Breast epithelium (tissue), 4 donors: ENCODE measurements at places on chromosomes 13 and 19.
A peak's percentile ranks its signal among the peaks of the same experiment; 100 is the strongest.

DNA sequence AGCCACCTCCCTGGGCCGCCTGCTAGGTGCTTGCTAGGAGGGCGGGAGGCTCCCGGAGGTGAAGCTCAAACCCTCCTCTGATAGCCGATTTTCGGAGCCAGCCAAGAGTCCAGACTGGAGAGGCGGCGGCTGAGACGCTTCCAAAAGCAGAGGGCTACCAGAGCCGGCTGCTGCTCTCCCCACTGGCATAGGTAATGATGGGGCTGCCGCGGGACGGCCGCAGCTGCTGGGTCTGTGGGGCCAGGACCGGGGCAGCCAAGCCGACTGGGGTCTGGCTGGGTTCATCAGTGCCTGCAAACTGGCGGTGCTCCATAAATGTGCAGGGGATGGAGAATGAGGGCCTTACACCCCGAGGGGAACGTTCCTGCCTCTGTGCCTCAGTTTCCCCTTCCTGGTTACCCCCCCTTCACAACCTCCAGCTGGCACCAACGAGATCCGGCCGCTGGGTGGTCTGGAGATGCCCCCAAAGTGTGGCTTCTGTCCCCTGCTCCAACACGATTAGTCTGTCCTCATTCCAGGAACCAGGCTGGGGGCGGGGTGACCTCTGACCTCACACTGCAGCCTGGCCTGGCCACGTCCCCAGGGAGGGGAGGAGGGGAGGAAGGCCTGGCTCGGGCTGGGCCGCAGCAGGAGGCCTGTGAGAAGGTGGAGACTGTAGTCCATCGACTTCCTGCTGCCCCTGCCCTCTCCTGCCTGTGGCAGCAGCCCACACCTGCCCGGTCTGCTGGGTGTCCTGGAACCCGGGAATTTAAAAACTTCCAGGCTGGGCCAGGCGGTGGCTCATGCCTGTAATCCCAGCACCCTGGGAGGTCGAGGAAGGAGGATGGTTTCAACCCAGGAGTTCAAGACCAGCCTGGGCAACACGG lies 3.8 kb upstream of the WDR18 start:
- no peaks in the 10 kb centered on the region for H3K36me3 ChIP-seq
- no peaks in the 10 kb centered on the region for H3K27me3 ChIP-seq
- no peak overlapping the region for H3K4me3 ChIP-seq
- H3K27ac ChIP-seq = no peak overlapping the region

- no peak for DNase-seq
- no peaks in the 10 kb centered on the region for H3K4me1 ChIP-seq
- H3K4me3 ChIP-seq = no peak overlapping the region
- no peaks in the 10 kb centered on the region for H3K36me3 ChIP-seq
Measured at GRCh38 chr13:80975903-80976302, 635.0 kb upstream of the SPRY2 start.

DNA sequence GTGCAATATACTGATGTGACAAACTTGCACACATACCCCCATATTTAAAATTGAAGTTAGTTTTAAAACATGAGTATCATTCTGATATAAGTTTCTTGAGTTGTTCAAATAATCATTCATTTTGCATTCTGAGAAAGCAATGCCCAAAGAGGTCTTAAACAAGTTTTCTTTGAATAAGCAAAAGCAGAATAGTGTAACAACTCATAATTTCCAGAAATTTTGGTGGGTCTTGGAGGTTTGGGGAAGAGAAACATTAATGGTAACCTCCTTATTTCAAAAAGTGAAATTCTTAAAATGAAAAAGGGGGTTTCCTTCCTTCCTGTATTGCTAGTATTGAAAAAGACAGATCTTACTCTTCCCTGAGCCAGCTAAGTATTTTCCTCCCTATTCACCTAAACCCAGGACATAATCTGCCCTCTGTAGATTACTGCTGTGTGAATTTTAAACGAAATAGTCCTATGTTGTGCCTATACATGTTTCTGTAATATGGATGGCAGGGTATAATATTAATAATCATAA lies 30.4 kb downstream of the SLC25A15 start:
- no peak for DNase-seq
- H3K27me3 ChIP-seq = no peaks in the 10 kb centered on the region
- no peaks in the 10 kb centered on the region for H3K36me3 ChIP-seq
- no peak overlapping the region for H3K4me3 ChIP-seq

DNA sequence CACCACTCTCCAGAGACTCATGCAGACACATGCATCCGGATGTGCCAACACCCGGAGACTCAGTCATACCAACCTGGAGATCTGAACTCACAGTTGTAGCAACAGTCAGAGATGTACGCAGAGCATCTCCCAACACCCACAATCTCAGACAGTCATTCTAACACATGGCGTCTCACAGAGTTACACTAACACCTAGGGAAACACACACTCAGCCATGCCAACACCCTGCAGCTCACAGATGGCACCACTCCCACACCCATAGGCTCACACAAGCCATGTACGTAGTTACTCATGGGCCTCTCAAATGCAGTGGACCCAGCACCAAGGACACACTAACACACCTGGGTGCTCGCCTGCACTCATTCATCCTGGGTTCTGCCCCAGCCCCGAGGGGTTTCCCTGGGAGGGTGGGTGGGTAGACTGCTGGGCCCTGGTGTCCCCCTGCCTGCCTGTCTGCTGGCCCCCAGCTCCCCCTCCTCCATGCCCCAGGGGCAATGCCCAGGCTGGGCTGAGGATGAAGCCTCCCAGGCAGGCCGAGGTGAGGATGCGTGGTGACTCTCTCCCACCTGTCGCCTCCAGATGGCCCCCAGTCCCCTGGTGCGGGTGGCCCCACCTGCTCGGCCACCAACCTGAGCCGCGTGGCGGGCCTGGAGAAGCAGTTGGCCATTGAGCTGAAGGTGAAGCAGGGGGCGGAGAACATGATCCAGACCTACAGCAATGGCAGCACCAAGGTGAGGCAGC lies 10.0 kb downstream of the PKN1 start:
- peaks cover 12% of the 10 kb centered on the region for H3K36me3 ChIP-seq
- H3K4me1 ChIP-seq = no peaks in the 10 kb centered on the region
- no peak overlapping the region for H3K27ac ChIP-seq
- no peaks in the 10 kb centered on the region for H3K27me3 ChIP-seq
- no peak overlapping the region for H3K4me3 ChIP-seq

DNA sequence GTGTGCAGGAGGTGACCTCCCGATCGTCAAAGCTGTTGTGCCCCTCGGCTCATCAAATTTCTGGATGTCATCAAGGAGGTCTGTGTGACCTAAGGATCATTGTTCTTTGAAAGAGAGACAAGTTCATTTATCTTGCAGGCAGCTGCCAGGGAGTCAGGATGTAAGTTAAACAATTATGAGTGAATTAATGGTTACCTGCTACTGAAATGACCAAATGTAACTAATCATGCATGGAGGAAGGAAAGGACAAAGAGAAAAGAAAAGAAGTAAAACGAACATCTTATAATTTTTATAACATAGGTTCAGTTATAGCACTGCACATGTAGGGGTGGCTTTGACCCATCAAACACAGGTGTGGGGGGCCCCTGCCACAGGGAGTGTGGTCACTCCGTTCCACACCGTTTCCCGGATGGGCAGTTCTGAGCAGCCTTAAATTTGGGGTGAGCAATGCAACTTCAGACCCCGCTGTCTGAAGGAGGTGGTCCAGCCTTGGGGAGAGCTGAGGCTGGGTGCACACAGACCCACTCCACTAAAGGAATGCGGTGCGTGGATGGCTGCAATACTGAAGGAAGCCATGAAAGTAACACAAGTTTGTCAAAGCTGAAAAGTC lies 5.3 kb downstream of the CD22 start:
- no peak overlapping the region for H3K4me3 ChIP-seq
- no peak overlapping the region for H3K27ac ChIP-seq
- no peaks in the 10 kb centered on the region for H3K27me3 ChIP-seq
- DNase-seq = no peak
- no peaks in the 10 kb centered on the region for H3K36me3 ChIP-seq
- no peaks in the 10 kb centered on the region for H3K4me1 ChIP-seq

DNA sequence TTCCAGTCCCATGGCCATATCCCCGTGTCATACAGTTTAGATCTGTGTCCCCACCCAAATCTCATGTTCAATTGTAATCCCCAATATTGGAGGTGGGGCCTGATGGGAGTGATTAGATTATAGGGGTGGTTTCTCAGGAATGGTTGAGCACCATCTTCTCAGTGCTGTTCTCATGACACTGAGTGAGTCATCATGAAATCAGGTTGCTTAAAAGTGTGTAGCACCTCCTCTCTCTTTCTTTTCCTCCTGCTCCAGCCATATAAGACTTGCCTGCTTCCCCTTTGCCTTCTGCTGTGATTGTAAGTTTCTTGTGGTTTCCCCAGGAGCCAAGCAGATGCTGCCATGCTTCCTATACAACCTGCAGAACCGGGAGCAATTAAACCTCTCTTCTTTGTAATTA lies 197.8 kb downstream of the NALCN start:
- H3K27me3 ChIP-seq = no peaks in the 10 kb centered on the region
- no peaks in the 10 kb centered on the region for H3K4me1 ChIP-seq
- no peak for DNase-seq
- H3K4me3 ChIP-seq = no peak overlapping the region
- H3K27ac ChIP-seq = no peak overlapping the region

GRCh38 chr13:91331047-91331915 lies 16.2 kb upstream of the MIR17HG start:
- no peaks in the 10 kb centered on the region for H3K27me3 ChIP-seq
- no peaks in the 10 kb centered on the region for H3K4me1 ChIP-seq
- no peak overlapping the region for H3K4me3 ChIP-seq
- H3K27ac ChIP-seq = no peak overlapping the region
- H3K36me3 ChIP-seq = no peaks in the 10 kb centered on the region

- no peak overlapping the region for H3K4me3 ChIP-seq
- H3K36me3 ChIP-seq = no peaks in the 10 kb centered on the region
- H3K27ac ChIP-seq = no peak overlapping the region
- DNase-seq = no peak
- no peaks in the 10 kb centered on the region for H3K27me3 ChIP-seq
Measured at GRCh38 chr19:3619631-3620012, 7.0 kb downstream of the CACTIN start.

DNA sequence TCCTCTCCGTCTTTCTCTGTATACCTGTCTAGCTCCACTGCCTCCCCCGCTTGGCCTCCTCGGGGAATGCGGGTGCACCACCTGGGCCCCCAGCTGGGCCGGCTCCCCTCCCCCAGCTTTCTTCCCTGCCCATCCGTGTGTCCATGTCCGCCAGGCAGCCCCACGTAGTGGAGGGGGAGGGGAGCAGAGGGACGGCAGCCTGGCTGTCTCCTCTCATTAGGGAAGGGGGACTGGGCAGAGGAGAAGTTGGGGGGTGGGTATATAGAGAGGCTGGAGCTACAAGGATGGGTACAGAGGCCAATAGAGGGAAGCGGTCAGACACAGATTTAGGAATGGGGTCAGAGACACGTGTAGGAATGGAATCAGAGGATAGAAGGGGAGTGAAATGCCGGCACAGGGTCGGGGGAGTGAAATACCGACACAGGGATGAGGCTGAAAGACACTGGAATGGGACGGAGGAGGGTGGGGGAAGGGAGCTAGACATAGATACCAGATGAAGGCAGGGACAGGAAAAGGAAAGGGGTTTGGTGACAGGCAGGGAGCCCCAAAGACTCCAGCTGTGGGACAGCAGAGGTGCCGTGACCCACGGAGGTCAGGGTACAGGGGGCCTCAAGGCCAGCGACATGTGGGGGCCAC lies 2.8 kb downstream of the NECTIN2 start:
- H3K4me3 ChIP-seq = peak overlapping the region; percentile 96
- no peak for DNase-seq
- H3K4me1 ChIP-seq = peaks cover 11% of the 10 kb centered on the region
- H3K36me3 ChIP-seq = no peaks in the 10 kb centered on the region

DNA sequence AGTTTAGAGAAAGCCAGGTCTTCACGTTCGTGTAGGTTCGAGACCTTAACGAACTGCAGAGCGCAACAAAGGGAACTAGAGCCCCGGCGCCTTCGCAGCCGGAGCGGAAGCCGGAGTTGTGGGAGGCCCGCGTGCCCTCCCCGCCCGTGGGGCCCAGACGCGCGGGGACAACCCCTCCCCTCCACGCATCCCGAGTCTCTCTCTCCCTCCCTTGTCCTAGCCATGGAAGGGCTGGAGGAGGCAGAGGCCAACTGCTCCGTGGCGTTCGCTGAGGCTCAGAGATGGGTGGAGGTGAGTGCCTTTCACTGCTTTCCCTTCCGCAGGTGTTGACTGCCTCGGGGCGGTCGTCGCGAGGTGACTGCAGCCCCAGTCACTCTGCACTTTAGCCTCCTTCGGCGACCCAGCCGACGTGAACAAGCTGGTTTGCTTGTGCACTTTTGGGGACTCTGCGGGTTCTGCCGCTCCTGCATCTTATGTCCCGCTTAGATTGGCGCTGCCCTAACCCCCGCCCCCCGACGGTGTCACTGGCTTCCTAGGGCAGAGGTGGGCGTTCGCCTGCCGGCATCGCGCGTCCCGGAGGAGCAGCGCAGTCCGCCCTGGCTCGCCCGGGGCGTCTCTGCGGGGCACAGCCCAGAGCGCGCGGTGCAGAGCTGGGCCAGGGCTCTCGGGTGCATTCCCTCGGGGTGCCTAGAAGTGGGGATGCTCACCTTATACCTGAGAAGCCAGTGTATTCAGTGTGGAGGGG lies 478 bp downstream of the LMO7 start:
- peak overlapping the region; percentile 84 for H3K4me3 ChIP-seq
- H3K36me3 ChIP-seq = no peaks in the 10 kb centered on the region
- no peak for DNase-seq

DNA sequence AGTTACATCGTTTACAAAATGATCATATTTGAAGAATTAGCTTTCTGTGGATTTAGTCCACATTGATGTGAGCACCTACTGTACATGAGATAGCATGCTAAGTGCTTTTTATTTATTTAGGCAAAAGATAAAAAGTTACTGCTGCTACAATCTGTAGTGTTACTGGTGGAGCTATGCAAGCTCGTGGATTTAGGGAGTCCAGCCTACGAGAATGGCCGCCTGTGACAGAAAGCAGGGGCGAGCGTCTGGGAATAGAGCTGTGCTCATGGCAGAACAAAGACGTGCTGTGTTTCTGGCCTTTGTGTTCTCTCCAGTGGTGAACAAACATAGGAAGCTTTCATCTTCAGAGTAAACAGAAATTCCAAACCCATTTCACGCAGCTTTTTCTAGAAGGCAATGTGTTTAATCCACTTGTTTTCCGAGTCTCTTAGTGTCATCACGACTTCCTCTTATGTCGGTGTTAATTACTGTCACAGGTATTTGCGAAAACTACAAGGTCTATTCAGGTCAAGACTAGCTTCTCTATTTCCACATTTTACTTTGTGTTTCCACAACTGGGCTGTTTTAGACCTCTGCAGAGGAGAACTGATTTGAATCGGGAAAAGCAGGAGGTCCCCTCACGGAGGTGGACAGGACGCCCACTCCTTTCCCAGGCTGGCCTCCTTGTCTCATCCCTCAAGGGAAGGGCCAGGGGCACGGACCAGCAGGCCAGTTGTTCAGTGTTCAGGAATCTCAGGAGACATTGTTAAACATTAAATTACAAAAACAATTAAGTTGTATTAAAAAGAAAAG lies 67.3 kb downstream of the ATP11A start:
- no peaks in the 10 kb centered on the region for H3K4me1 ChIP-seq
- H3K27ac ChIP-seq = no peak overlapping the region
- no peaks in the 10 kb centered on the region for H3K36me3 ChIP-seq
- no peak for DNase-seq
- H3K4me3 ChIP-seq = no peak overlapping the region
